ENCODE measurements at places on chromosomes 12 and 14.

- DNase-seq = peak; percentile 34
Measured at GRCh38 chr14:93994919-93995682, 2.0 kb upstream of the CCDC197 start.

GRCh38 chr14:77862154-77862786 is 62.4 kb downstream of the ADCK1 start:
- DNase-seq = peak; percentile 67

- DNase-seq = peak; percentile 28
Measured at GRCh38 chr14:64879635-64880220, at the start of gene SPTB. TSS of gene SPTB (minus strand) at chr14:64879907. CDS start at chr14:64823094, 56,813 bp downstream.

DNA sequence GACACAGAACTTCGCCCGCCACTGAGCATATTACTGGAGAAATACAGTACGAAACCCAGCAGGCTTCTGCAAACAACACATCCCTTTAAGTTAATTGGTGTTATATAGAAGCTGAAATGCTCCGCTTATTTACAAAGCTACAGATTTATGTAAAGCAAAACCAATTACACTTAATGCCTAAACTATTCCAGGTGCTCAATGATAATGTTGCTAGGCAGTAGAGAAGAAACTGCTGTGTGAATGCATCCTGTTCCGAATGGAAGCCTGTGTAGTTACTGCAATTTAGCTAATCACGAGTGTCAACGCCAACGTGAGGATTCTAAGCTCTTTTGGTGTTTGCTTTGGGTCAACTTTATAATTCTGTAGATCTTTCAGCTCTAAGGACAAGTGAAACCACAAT is 89.8 kb downstream of the SLC15A5 start:
- DNase-seq = no peak

GRCh38 chr14:99512110-99512449 is 30.9 kb downstream of the CCNK start:
- no peak for DNase-seq

GRCh38 chr14:103692871-103693270 is 22.4 kb downstream of the XRCC3 start:
- DNase-seq = no peak

GRCh38 chr14:30387871-30388270 is 171.1 kb upstream of the G2E3 start:
- DNase-seq = no peak

- DNase-seq = no peak
Measured at GRCh38 chr12:51901121-51901817, 6.0 kb upstream of the ACVRL1 start.

- no peak for DNase-seq
Measured at GRCh38 chr12:52351196-52352059, 15.9 kb downstream of the KRT85 start.

GRCh38 chr12:90245391-90245790 is 536.8 kb upstream of the ATP2B1 start:
- DNase-seq = no peak

DNA sequence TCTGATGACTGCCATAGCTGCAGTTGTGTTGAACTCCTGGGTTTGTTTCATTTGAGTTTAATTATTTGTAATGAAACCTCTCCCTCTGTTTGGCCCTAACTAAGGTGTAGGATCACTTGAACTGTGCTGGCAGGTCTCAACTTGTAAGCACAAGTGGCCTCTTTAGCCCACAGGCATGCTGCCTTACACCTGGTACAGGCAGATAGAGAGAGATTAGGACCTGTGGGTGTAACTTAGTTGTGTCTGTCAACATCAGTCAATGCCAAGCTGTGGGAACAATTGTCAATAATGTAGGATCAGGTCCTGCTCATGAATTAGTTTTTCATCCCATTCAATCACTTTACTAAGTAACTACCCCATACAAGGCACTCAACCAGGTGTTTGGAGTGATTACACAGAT is 263.0 kb upstream of the G2E3 start:
- DNase-seq = no peak

- DNase-seq = no peak
Measured at GRCh38 chr14:77338302-77338701, 17.5 kb downstream of the GSTZ1 start.

All from A673 (cell line).